ENCODE measurements at places on chromosomes 1 and 21.

- no peak for DNase-seq
Measured at GRCh38 chr1:18155881-18156385, 48.3 kb downstream of the IGSF21 start.

DNA sequence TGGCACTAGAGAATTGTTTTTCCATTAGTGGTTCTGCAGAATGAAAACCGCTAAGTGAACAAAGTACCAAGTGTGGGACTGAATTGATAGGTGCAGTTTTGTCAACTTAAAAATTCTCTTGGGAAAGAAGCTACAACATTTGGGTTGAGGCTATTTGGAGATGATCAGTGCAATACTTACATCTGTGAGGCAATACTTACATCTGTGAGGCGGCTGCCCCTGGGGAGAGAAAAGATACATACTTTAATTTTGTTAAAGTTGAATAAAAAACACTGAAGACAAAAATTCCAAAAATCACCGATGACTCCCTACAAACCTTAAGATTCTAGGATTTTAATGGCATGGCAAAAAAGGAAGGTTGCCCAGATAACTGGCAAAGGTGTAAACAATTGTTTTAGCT, 1.7 kb downstream of the CFAP410 start:
- no peak for DNase-seq

DNA sequence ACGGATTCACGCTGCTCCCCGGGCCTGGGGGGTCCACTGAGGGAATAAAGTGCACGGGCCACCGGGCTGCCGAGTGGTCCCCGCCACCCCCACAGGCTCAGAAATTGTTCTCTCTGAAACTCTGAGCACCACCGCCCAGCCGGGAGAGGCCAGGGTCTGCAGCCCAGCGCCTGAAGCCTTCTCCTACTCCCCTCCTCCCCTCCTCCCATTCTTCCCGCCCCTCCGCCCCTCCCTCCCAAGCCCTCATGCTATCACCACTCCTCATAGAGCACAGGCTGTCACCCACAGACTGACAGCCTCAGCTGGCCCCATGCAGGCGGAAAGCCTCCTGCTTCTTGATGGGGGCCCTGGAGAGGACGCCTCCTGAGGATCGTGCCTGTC, 707 bp upstream of the GPR153 start:
- no peak for DNase-seq

- no peak for DNase-seq
Measured at GRCh38 chr1:30765556-30766434, 8.2 kb upstream of the LAPTM5 start.

- DNase-seq: no peak
Measured at GRCh38 chr1:26401891-26402290, 8.7 kb upstream of the LIN28A start.

DNA sequence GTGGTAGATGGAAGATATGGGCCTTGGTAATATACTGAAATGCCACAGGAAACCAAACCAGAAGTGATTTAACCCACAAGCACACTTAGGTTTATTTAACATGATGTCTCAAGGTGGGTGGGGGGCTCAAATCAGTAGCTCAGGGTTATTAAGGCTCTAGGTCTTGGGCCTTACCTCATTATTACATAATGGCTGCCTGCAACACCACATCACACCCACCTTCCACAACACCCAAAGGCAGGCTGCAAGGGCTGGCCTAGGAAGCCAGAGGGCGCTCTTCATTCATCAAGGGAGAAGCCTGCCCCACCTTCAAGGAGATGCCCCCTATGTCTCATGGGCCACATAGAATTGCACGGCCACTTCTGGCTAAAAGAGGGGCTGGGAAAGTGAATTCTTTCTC, 6.0 kb downstream of the TFF1 start:
- DNase-seq: no peak

GRCh38 chr21:25903607-25904006, 168.8 kb downstream of the GABPA start:
- no peak for DNase-seq

DNA sequence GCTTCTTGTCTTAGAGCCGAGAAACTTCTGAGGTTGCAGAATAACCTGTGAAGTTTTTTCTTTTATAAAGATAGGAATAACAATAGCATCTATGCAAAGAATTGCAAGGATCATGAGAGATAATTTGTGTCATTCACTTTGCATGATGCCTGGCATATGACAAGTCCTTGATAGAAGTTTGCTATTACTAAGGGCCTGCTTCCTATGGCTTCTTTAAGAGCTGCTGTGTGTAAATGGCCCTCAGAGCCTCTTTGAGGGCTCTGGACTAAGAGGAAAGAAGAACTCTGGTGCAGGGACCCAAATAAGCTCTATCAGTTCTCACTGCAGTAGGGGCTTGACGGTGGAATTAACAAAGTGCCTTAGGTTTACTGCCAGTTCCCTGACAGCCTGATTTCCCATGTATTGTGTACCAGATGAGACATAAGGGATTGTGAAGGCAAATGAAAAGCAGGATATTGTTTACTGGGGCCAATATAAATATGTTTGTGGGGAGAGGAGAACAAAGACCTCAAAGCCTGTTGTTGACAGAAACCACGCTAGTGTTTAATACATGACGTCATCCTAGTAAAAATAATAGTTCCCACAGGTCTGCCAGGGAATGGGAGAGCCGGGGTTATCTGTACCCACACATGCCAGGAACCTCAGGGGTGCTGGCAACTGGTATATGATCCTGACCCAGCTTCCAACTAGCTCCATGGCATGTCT, 131.2 kb upstream of the UBE2U start:
- DNase-seq: peak; percentile 41

GRCh38 chr1:58845942-58846341, 62.1 kb upstream of the JUN start:
- no peak for DNase-seq

DNA sequence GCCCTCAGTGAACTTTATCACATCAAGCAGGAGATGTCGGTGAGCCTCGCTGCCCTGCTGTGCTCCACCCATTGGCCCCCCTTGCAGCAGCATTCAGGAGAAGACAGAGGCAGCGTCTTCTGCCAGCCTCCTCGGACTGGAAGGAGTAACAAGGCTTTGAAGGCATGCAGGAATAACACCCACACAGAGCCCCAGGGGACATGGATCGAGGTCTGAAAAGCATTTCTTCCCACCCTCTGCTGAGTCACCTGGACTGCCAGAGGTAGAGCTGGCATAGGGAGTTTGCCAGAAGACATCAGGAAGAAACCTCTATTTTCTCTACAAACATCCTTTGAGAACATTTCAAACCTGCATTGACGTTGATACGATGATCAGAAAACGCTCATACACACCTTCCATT, 42.9 kb downstream of the COL18A1 start:
- peak; percentile 44 for DNase-seq

DNA sequence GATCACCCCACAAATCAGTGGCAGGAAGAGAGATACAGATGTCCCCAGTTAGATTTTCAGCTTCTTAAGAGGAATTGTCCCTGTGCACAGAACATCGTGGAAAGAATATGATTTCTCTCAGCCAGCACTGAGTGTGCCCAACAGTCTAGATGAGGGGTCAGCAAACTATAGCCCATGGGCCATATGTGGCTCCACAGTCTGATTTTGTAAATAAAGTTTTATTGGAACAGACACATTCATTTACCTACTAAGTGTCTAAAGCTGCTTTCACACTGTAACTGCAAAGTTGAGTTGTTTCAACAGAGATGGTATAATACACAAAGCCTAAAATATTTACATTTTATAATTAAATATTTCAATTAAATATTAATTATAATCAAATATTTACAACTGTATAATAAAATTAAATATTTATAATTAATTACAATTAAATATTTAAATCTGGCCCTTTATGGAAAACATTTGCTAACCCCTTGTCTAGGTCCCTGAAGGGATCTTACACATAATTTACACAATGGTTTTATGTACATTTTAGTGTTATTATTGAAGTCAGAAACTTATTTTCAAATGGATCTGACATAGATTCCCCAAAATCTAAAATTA, 407.6 kb downstream of the PTPRU start:
- DNase-seq: no peak

DNA sequence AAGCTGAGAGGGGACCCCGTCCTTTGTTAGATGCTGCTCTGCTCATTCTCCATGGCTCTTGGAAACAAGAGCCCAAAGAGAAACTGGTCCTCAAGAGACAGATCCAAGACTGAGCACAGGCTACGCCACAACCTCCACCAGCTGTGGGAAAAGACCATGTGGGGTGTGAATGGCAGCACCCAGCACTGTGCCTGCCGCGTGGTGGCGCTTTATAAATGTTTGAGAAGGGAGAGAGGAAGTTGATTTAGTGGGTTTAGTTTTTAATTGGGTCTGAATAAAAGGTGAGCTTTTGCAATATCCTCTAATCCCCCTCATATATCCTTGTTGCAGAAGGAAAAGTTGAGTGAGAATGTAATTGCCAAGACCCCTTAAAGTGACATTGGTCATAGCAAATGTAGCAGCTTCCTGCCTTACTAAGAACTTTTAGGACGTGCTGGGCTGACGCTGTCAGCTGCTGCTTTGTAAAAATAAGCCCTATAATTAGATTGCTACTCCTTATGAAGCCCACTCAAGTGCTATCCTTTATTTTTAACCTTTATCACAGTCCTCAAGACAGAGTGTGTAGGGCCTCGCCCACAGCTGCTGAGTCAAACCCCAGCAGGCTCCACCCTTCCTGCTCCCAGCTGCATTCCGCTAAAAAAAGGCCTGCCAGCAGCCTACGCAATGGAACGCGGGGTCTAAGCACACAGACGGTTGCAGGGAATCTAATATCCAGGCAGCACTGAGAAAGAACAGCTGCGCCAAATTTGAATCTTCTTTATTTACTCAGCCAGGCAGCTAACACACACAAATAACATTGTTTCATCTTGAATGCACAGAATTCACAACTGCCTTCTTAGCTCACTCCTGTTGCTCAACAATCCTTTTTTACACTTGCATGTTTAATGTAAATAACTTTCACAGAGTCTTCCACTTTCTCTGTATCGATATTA, 47.4 kb upstream of the PRDX6 start:
- peak; percentile 93 for DNase-seq

DNA sequence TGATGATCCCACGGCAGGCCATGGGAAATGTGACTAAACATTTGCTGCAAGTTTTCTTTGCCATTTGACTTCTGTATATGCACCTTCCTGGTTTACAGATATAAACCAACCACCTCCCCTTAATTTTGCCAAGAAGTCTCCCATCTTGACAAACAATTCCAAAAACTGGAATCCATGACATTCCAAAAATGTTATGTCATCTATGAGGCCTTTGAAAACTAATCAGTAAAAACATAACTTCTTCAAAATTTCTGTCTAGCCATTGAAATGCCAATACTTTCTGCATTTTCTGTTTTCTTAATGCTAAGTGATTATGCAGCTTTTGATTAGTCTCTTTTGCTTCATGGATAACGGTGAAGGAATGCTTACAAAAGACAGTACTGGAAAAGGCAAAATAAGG, 84.1 kb downstream of the LYST start:
- DNase-seq: peak; percentile 39

DNA sequence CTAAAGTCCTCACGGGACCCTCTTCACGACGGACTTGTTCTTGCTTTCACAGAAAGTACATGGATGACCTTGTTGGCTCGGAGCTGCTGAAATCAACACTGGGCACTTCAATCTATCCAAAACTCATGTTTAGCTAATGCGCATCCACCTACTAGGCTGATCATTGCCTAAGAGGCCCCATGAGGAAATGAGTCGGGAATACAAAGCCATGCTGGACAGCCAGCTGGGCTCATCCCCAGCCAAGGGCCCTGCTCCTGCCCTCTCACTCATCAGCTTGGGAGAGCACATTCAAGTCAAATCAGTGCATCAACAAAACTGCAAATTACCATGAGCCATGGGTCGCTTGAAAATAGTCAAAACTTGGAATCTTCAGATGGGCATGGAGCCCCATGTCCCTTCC, 14.8 kb upstream of the HEYL start:
- DNase-seq: no peak

DNA sequence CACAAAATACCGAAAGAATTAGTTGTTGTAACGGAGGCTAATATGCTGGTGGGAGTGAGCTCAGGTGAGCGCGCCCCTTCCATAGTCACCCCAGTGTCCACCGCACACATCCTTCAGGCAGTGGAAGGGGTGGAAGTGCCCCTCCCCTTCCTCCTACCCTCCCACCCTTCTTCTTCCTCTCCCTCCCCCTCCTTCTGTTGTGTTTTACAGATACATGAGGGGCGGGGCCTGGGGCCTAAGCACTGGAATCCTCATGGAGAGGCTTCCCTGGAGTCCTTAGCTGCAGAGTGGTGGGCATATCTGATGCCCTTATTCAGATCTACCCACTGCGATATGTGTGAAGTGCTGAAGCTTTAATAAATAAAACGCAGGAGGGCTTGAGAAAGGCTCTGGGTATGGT, 10.3 kb upstream of the ADARB1 start:
- no peak for DNase-seq

DNA sequence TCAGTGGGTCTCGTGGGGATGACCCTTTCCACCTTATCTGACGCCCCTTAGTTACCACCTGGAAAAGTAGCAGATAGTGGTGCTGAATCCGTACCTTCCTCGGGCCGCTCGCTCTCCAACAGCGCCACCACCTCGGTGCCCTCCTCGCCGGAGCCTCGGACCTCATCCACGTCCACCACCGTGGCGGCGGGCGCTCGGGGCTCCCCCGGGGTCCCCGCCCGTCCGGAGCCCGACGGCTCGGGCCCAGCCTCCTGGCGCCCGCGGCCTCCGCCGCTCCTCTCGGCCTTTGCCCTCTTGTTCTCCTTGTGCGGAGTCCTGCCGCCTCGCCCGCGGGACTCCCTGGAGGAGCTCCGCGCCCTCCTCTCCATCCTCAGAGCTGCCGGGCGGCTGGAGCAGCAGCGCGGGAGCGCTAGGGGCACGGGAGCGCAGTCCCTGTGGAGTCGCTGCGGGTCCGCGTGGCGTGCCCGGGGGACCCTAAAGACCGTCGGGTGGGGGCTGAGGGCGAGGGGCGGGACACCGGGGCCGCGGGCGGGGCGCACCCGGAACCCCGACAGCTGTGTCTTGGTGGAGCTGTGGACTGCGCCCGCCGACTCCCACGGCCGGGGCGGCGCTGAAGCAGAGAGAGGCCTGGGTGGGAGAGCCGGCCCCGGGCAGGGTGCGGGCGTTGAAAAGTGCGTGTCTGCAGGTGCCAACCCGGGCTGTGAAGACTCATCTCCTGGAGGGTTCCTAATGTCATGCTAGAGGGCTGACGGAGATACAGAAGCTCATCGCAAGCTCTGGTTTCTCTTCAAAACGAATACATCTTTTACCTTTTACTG, at the start of gene NPHS2:
Gene NPHS2, minus strand, starts transcription at position 452 of the 818 bp plus-strand sequence. Its CDS starts 84 bp downstream, at position 368.
- no peak for DNase-seq

- DNase-seq: no peak
Measured at GRCh38 chr1:158793604-158794003, 12.6 kb upstream of the OR6N2 start.

GRCh38 chr1:55216096-55216495, 932 bp upstream of the USP24 start:
- DNase-seq: no peak
